Anterior cingulate cortex (tissue), 58 donors: ENCODE measurements at places on chromosomes 11 and 22.

DNA sequence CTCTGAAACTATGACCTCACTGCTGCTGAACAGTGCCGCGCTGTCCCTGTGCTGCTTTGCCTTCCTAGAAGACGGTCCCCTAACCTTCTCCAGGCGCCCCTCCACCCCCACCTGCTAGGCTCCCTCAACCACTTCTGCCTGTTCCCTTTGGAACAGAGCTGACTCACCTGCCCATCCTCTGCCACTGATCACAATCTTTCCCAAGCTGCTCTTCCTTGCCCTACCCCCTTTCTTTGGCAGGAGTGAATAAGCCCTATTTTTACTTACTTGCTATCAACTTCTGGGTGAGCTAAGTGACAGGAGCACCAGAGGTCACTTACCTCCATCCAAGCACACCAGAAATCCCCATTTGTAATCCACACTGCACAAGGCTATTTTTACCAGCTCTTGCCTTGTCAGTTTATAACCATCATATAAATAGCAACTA lies 116.0 kb upstream of the BID start:
- DNase-seq = no peak

DNA sequence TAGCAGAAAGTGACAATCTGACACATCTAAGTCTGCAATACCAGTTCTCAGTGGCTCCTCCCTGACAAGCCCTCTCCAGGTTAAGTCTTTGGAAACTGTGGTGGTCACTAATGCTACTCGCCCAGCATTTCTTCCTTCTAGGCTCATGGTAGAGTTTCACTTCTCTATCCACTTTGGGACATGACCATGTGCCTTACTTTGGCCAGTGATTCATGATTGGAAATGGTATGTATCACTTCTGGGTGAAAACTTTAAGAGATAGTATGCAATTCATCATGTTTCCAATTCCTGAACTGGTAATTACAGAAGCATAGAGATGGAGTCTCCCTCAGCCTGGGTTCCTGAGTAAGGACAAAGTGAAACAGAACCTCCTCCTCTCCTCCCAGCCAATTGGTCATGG lies 151.5 kb upstream of the LMO1 start:
- no peak for DNase-seq

- no peak for DNase-seq
Measured at GRCh38 chr11:122786896-122787295, 51.4 kb upstream of the CRTAM start.

- no peak for DNase-seq
Measured at GRCh38 chr11:96486890-96487611, 97.2 kb downstream of the JRKL start.

DNA sequence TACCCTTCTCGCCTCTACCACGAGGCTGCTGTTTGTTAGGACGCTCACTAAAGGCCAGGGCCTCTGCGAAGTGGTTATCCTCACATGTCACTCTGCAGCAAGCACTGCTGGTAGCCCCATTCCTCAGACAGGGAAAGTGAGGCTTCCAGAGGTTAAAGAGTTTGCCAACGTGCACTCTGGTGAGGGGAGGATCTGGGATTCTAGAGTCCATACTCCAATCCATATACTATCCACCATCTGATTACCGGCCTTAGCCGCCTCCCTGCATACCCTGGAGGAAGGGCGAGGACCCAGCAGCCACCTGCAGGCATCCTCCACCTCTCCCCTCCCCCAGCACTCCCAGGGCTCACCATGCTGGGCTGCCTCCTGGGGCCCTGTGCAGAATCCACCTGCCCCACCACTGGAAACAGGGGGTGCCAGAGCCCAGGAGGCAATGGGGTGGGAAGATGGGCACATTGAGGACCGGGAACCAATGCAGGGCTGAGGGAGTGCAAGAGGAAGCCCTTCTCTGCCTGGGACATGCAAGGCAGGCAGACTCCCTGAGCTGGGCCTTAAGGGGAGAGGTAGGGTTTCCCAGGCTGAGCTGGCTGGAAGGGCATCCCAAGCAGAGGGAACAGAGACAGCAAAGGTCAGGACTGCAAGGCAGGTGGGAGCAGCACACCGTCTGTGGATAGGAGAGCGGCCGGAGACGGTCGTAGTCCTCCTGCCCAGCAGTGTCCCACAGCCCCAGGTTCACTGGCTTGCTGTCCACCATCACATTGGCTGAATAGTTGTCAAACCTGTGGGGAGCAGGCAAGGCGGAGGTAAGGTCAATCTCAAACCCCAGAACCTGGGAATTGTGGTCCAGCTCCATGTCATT lies 11.7 kb downstream of the RAC2 start:
- DNase-seq = no peak

- no peak for DNase-seq
Measured at GRCh38 chr11:134500621-134501020, 88.6 kb upstream of the B3GAT1 start.

DNA sequence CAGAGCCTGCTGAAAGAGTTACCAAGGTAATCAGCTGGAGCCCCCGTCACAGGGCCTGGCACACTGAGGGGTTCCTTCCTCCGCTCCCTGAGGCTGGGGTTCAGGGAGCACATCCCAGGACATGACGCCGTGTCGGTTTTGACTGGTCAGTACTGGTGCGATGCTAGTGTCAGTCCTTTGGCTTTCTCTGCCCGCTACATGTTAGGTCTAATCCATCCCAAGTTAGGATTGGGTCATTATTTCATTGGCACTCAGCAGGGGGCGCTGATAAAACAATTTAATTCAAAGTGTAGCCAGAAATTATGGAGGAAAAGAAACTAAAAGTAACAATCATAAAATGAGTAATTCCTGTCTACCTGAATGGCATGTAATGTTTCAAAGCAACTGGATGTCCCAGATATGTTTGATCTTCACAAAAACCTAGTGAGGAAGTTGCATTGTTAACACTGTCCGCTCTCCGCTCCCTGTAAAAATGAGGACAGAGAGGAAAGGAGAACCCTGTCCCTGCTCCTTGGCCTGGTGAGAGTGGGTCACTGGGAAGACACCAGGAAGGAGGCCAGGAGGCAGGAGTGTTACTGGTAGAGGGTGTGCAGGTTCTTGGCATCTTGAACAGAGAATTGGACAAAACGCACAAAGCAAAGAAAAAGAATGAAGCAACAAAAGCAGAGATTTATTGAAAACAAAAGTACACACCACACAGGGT lies 27.1 kb downstream of the TSKU start:
- no peak for DNase-seq

- DNase-seq = no peak
Measured at GRCh38 chr11:93514712-93515111, 28.5 kb downstream of the SMCO4 start.

DNA sequence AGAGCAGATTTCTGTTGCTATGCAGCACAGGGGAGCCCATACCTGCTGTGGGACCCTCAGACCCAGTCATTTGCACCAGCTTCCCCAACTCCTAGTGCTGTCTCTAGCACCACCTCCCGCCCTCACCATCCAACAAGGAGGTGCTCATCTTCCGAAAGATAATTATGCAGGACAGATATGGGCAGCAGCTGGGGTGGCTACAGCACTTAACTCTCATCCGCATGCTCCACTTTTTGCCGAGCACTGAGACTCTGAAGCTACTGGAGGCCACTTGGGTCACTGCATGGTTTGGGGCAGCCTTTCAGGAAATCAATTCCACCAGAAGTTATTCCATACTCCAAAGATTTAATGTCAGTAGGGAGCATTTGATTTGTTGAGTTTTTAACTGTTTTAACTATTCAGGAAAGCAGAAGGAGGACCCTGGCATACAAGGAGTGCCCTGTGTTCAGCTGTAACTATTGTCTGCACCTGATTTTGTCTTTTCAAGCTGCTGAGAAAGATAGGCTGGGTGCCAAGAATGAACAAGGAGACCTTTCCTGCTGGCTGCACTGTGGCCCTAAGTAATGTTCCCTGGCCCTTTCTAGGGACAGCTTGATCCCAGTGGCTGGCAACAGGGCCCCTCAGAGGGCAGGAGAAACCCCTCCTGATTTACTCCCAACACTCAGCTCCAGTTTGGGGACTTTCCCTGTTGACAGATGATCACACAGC lies 67.3 kb upstream of the CSNK2A3 start:
- DNase-seq = no peak

GRCh38 chr11:104136861-104137260 lies 27.1 kb downstream of the PDGFD start:
- DNase-seq = no peak

DNA sequence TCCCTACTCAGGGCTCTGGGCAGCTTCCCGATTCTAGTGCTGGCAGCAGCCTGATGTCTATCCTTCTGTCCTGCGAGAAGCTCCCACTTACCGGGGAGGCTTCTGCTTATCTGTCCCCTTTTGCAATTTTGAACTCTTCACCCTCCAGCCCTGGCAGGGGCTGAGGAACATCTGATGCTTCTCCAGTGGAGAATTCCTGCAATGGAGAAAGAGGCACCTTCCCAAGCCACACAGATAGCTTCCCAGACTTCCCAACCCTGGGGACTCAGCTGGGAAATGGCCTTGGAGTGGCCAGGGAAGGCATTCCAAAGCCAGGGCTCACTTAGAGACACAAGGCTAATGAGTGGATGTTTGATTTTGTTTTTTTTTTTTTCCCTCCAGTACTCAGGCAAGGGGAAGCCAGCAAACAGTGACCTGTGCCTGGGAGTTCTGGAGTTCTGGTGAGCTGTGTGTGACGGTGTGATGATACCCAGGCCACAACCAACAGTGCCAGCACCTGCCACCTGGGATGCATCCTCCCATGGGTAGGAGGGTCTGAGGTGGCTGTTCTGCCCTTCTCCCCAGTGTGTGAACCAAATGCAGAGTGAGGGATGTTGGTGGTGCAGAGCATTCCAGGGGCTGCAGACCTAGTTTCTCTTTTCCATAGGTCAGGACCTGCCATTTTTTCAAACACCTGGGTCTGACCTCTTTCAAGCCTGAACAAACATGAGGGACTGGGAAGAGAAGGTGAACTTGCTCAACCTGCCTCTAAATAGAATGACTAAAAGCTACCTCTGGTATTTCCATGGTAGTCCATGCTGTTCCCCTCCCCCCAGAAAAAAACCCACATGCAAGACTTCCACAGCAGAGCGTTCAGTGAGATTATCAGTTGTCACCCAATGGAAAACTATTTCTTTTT lies 95.1 kb downstream of the CCDC81 start:
- no peak for DNase-seq

DNA sequence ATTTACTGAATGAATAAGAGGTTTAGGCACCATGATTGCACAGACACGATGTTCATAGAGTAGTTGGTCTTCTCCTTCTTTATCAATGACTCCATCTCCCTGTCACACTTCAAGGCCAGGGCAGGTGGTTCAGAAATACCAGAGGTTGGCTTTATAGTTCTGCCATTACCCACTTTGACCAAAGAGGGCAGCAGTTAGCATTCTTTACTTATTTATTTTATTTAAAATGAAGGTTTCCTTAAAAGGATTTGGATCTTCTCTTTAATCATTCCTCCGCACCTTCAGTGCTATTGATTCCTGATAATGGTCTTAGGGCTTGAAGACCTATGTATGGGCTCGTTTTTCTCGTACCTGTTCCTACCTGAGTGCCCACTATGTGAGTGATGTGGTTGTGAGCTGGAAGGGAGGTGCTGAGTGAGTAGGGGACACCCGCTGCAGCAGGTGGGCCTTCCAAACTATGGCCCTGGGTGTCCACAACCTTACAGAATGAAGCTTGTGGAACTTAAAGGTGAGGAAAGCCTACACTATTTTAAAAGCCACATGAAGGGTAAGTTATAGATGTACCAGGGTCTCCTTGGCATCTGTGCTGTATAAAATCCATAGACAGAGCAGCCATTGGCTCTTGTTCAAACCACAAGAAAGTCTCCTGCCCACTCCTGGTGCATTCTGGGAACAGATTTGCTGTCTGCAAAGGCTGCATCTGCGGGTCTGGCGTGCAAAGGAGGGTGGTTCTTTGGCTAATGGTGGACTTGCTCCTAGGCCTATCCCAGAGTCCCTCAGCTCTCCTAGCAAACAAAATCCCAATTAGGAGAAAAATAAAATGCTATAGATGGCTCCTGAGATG lies 35.0 kb downstream of the TIMP3 start:
- DNase-seq = no peak

DNA sequence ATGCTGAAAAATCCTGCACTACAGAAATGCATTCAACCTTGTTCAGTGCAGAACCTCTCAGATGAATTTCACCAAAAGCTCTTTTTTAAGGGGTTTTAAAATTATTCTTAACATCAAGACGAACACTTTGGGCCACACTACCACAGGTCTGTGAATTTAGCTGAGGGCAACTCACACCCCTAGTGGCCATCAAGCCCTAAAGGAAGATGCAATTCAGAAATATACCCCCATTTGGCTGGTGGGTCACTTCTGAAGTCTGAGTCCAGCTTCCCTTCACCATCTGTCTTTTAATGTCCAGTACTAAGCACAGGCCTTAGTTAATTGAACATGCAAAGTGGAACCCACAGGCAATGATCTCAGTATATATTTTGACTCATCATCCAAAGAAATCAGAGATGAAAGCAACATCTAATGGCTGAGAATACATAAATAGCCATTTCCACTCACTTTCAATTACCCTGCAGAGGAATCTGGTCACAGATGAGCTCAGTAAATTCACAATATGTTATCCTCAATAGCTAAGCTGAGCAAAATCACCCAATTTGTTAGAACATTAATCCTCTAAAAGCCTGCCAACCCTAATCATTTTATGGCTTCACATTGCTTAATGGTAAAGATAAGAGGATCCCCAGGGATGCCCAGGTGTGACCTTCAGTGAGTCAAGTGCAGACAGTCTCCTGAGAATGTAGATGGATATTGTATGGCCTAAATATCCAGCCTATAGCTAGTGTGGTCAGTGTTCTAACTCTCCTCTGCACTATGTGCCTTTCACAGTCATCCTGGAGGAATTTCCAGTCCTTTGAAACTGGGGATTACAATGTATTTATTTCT lies 50.3 kb downstream of the FAM76B start:
- no peak for DNase-seq

DNA sequence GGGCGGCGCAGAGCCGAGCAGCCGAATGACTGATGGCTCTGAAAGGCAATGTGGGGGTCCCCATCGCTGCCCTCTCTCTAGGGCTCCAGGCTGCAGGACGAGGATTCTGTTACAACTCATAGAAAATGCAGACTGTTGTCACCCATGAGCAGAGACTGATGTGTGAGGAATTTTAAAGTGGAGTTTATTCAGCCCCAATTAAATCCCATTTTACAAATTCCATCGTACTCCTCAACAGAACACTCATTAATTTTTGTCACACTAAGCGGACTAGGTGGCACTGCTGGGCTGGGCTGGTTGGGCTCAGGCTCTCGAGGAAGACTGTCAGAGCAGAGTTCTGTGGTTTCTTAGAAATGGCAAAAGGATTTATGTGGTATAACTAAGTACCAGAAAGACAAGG lies 102.6 kb upstream of the SPON1 start:
- DNase-seq = no peak

DNA sequence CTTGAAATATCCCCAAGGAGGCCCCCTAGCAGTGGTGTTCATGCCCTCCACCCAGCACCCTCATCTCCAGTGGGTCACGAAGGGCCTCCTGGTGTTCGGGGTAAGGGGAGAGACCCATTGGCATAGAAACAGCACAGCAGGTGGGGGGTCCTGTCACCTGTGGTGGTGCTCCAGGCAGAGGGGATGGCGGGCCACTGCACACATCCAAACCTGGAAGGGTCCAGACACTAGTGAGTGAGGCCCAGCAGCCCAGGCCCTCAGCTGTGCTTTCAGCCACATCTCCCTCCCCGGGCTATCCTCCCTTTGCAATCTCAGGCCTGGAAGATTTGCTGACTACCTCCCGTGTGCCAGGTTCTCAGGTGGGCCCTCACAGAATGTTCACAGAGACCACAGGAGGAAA lies 59.4 kb upstream of the LYVE1 start:
- DNase-seq = no peak
